ENCODE measurements at places on chromosomes 2 and 18.
A peak's percentile ranks its signal among the peaks of the same experiment; 100 is the strongest.

GRCh38 chr2:20676353-20677215 lies 9.6 kb downstream of the GDF7 start:
- DNase-seq, result peak; percentile 59

- no peak for DNase-seq
Observed at GRCh38 chr2:235066490-235066889, 114.7 kb downstream of the SH3BP4 start.

GRCh38 chr18:77765468-77765867 lies 515.8 kb downstream of the GALR1 start:
- DNase-seq, result no peak

DNA sequence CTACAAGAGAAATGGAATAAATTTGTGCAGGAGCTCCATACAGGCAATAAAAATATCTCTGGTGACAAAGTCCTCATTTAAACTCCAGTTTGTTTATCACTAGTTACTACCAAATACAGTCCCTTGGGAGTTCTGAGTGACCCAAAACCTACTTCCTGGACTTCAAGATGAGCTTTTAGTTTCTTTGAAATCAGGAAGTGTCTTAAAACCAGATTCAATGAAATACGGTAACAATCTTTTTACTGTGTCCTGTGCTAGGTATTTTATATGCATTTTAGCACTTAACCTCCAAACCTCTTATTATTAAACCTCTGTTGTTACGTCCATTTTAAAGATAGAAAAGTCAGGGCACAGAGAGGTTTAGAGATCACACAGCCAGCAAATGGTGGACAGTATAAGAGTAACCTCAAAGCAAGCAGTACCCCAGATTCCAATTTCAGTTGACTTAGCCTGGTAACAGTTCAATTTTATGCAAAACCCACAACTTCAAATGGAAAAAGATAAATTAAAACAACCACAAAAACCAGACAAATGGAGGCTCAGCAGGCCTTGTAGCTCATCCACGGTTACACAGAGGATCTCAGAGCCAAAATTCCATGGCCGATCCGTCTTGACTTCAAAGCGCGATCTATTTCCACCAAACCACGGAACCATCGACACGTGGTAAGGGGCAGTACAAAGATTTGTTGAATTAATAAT lies 1.3 kb upstream of the KCMF1 start:
- no peak for DNase-seq

DNA sequence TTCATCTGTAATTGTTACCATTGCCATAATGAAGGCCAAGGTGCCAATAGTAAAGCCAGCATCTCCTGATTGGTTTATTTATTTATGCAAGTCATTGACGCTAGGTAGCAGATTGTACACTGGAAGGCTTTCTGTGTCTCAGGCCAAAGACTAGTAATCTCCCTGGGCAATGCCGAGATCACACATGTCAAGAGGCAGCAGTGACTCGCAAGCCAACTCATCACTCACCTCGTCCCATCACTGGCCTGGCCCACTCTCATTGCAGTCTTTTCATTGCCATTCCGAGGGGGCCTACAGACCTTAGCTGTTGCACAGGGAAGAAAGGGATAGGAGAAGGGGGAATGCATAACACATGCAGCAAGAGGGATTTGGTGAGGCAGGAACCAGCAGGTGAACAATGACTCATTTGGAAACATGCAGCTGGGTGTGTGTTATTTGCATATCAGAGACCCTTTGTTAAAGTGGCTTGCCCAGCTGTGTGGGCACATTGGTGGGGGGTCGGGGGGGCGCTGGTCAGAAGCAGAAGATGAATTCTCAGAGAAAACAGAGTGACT lies 448.7 kb upstream of the HNRNPA3 start:
- no peak for DNase-seq

DNA sequence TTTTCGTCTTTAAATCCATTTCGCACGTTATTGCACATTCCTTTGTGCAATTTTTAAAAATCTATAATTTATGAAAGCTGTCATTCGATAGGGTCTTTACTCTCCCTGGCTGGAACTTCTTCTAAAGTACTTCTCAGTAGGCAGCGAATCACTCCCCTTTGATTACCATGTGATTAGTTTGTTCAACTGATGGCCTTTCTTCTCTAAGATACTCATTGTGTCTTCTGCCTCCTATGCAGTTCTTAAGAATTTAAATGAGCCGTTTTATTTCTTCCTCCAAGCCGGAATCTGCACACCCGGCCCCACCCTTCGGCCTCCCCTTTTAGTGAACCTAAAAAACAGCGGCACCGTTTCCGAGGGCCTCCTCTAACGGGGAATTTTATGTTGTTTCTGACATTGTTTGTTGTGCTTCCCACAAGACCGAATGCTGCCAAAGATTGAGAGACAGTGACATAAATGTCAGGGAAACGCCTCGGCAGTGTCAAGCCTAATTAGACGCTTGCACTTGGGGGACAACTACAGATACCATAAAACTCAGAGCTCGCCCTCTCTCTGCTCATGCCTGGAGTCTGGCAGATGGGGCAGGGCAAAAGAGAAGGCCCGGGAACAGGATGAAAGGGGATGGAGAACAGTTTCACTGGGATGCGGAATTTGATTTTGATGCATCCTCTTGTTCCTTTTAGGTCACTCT lies 255.3 kb downstream of the BCL11A start:
- no peak for DNase-seq

Data from stimulated activated naive B cell treated with anti-CD40 and anti-IgM and Interleukin-4, amounts not matched to agents 10 μg/mL and 1 μg/mL and 100 μg/mL, for 72 hours (primary cell).